Epithelial cell of proximal tubule (primary cell): ENCODE measurements at places on chromosomes 5 and 9. TPM values are rescaled to one million over a fixed set of nuclear protein-coding genes. Genes with fewer than 3 reads are reported as not detected.
A peak's percentile ranks its signal among the peaks of the same experiment; 100 is the strongest.

PDLIM4 gene
- 85.7 and 129 TPM in 2 replicates for total RNA-seq

PCDHB2 gene
- under 0.01 and 0.17 TPM in 2 replicates for total RNA-seq

ACTBL2 gene
- total RNA-seq = 2.2 and 2.3 TPM in 2 replicates

YTHDC2 gene
- 7.3 and 10.2 TPM in 2 replicates for total RNA-seq

LHFPL2 gene
- 14.4 and 15.3 TPM in 2 replicates for total RNA-seq

PCDHA11 gene
- not detected in 2 replicates for total RNA-seq

PSAT1 gene
- 46.1 and 155 TPM in 2 replicates for total RNA-seq

GRCh38 chr5:173041881-173042762 lies 14.0 kb upstream of the CREBRF start:
- no peak for DNase-seq

DNA sequence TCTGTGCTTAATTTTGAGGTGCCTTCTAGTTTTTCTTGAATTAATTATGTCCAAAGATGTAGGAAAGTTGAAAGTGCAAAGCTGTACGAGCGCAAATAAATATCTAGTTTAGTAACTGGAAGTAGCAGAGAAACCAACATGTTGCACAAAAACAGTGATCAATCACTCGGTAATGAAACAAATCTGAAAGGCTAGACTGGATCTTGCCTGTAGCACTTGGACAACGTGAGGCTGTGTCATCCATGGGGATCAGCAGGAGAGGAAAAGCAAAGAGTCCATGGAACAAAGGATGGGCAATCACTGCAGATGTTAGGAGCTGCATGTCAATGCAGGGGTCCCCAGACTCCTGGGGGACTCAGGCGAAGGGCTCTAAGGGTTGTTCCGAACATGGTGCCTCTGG lies 424.2 kb downstream of the IRX1 start:
- DNase-seq = no peak

DNA sequence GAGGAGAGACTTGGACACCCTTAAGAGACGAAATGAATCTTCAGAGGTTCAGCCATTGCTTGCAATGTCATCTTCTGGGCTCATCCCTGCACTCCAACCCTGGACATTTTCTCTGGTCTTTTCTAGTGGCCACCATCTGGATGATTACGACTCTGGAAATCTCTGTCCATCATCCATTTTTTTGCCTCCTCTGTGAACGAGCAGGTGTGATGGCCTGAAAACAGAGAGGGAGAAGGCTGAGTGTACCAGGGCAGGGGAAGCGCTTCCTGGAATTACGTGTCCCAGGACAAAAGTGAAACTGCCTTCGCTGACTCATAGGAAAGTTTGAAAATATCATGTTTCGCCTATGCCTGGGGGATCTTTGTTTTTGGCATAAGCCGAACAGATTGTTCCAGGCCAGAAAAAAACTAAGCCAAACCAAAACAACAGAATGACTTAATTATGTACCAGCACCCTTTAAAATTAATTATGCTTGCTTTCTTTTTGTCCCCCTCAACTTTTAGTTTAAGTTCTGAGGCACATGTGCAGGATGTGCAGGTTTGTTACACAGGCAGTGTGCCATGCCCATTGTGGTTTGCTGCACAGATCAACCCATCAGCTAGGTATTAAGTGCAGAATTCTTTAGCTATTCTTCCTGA lies 31.9 kb downstream of the ANKRD33B start:
- no peak for DNase-seq

- DNase-seq = no peak
Observed at GRCh38 chr9:1429297-1429696, 379.1 kb downstream of the DMRT2 start.

GRCh38 chr5:170181902-170182301 lies 50.9 kb upstream of the C5orf58 start:
- DNase-seq = no peak

- no peak for DNase-seq
Observed at GRCh38 chr5:34015120-34015822, 7.4 kb upstream of the AMACR start.

- DNase-seq = no peak
Observed at GRCh38 chr5:111685969-111686368, 71.0 kb downstream of the NREP start.

- DNase-seq = no peak
Observed at GRCh38 chr5:134459010-134459403, 47.3 kb upstream of the CDKN2AIPNL start.

GRCh38 chr9:133339641-133340040 lies 3.7 kb upstream of the SURF6 start:
- no peak for DNase-seq

- no peak for DNase-seq
Observed at GRCh38 chr5:124644138-124644537, 102.3 kb downstream of the ZNF608 start.

- peak; percentile 31 for DNase-seq
Observed at GRCh38 chr5:171863935-171864334, 78.3 kb downstream of the SMIM23 start.

GRCh38 chr5:120507197-120507596 lies 43.1 kb downstream of the PRR16 start:
- no peak for DNase-seq

DNA sequence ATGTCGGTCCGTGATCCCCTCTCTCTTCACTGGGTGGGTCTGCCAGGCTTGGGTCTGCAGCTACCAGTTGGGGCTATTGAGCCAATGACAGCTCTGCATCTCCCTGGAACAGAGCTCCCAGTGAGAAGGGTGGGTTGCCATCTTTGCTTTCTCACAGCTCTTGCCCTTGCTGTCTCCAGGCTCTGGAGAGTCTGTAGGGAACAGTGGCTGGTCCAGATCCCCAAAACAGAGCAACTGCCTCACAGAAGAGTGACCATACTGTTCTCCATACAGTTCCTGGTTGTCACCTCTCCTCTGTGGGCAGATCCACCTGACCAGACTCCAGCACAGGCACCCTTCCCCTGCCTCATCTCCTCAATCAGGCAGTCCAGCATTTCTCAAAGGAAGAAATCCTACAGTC lies 5.2 kb upstream of the IFNA17 start:
- DNase-seq = no peak

- no peak for DNase-seq
Observed at GRCh38 chr9:89160806-89161205, 17.8 kb downstream of the SHC3 start.

- no peak for DNase-seq
Observed at GRCh38 chr9:116070256-116070914, 83.2 kb upstream of the PAPPA start.

- no peak for DNase-seq
Observed at GRCh38 chr5:145520335-145520734, 314.8 kb downstream of the PRELID2 start.

GRCh38 chr5:62680121-62680520 lies 101.5 kb downstream of the LRRC70 start:
- DNase-seq = no peak

GRCh38 chr5:149762958-149763630 lies 33.0 kb downstream of the PPARGC1B start:
- no peak for DNase-seq

GRCh38 chr5:119630752-119631440 lies 1.5 kb downstream of the FAM170A start:
- no peak for DNase-seq

GRCh38 chr5:106106384-106106783 lies 1564.4 kb downstream of the EFNA5 start:
- DNase-seq = no peak

GRCh38 chr5:17343675-17344074 lies 126.2 kb downstream of the BASP1 start:
- peak; percentile 35 for DNase-seq

DNA sequence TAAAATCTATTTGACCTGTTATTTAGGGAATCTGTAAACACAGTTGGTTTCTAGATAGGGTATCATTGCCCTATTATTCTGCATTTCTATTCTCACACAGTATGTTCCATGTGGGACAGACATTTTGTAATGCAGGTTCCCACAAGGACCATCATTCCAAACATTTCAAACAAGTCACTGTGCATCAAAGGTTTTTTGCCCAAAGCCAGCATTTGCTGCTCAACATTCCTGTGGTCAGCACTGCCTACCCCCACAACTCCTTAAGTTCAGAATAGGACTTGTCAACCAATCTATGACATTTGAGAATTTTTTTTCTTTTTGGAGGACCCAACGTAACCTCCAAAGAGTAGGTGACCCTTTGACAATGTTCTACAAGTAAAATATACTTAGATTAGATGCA lies 95.7 kb downstream of the LPAR1 start:
- no peak for DNase-seq

GRCh38 chr9:136352682-136353081 lies 10.9 kb downstream of the DNLZ start:
- DNase-seq = no peak

DNA sequence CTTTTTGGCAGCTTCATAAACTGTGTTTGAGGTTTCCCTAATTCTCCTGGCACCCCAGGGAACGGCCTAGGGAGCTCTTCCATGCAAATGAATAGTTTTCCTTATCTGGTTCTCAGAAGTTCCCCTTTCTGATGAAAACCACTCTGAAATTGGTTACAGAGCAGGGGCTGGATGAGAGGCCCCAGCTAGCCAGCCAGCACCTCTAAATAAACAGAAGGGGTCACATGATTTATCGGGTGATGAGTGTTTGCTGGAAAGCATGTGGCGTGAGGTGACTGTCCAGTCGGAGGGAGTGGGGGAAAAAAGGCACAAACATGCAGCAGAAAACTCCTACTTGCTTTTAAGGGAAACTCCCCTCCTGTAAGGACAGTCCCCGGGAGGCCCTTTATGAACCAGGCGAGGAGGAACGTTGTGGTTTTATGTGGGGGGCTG lies 261.2 kb upstream of the ANKRD55 start:
- no peak for DNase-seq

DNA sequence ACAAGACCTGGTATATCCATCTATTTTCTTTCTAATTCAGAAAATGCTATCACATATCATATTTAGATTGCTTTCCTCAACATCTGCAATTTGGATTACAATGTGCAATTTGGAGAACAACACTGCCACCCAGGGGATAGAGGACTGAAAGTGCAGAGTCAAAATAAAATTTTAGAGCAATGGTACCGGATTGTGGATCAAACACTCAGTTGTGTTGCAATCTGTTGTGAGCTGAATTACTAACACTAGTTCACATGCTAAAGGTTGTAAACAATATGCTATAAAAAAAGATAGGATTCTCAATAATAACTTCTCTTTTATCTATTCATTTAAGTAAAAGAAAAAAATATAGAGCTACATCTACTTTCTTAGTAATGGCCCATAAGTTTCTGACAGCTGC lies 11.9 kb upstream of the SRFBP1 start:
- DNase-seq = no peak

DNA sequence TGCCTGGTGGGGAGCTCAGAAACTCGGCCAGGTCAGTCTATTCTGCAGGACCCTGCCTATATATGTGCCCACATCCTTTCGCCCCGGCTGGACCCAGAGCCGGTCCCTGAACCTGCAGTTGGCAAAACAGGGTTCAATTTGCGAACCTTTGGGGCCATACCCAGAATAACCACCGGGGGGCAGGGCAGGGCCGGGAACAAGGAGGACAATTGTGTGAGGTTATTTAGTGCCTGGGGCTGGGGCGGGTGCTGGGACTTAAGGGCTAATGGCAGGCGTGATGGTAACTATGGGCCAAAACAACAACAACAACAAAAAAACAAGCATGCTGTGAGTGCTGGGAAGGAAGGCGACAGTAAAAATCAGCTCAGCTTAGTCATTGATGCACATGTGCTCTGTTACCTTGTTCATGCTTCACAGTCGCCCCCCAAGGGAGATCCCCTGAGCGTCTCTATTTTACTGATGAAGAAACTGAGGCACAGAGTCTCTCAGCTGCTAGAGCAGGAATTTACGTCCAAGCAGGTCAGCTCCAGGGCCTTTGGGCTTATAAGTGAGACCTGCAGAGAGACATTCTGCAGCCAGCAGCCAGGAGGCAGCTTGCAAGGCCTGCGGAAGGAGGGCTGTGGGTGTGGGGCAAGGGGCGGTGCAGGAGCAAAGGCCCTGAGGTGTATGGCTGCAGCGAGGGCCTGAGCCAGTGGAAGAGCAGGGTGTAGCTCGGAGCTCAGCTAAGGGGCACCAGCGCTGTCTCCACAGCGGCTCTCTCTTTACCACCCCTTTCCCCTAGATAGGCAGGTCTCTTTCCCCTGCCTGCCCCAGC lies 106.0 kb downstream of the PHF2 start:
- no peak for DNase-seq

DNA sequence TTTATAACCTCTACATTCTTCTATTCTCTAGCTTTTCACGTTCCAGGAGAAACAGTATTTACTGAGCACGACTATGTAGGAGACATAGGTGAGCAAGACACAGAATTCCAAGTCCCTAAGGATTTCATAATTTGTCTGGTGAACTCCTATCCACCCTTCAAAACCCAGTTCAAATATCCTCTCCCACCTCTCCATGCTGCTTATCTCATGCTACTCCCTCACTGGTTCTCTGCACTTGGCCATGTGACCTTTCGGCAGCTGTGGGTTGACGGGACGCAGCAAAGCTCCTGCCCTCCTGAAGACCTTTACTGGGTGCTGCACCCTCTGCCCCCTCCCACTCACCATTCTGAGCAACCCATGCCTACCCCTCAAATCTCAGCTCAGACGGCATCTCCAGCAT lies 173.2 kb downstream of the RGS3 start:
- DNase-seq = no peak

- peak; percentile 27 for DNase-seq
Observed at GRCh38 chr9:96486386-96487028, 36.5 kb downstream of the HABP4 start.
